ENCODE measurements at places on chromosomes 16 and 17. TPM values are rescaled to one million over a fixed set of nuclear protein-coding genes. Genes with fewer than 3 reads are reported as not detected.
A peak's percentile ranks its signal among the peaks of the same experiment; 100 is the strongest.

Gene KRT32
- total RNA-seq = not detected

Gene KRTAP4-3
- total RNA-seq = not detected

Gene SHPK
- 5.1 TPM for total RNA-seq

GRCh38 chr16:57537194-57537505 lies 779 bp upstream of the CCDC102A start:
- DNase-seq = no peak

- no peak for DNase-seq
Observed at GRCh38 chr17:57257895-57258851, 1.9 kb downstream of the MSI2 start.

DNA sequence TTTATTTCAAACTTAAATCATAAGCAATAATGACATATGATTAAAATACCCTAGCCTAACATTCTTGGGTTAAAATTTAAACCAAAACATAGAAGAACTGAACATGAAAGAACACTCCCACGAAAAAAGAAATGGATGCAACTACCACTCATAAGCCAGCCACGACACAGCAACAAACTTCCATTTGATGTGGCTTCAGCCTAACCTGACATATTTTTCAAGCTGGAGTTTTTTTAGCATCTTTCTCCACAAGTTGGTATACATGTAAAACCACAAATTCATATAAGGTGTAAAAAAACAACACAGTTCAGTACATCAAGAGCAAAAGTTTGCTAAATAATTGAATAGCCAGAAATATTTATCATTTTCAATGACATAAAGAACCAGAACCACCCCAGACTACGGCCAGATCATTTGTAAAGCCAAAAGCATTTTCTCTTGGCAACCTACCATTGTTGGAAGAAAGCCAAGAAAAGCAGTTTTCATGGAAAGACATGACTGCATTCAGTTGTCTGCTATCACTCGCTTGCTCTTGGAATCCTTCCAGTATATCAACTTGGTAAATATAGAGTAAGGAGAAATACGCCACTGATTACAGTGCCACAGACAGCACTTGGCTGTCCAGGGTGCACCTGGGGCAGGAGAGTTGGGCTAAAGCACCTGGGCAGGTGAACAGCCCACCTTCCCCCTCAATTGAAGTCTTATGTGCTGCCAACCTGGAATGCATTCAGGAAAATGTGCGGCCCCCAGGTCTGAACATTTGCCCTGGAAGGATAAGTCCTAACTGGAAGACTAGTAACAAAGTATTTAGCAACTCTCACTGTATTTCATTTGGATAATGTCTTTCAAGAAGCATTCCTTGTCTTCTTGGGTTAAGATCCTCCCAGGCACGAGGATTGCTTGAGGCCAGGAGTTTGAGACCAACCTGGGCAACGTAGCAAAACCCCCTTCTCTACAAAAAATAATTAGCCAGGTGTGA lies 60.5 kb downstream of the CREBBP start:
- DNase-seq = no peak

GRCh38 chr16:65249768-65250167 lies 127.9 kb upstream of the CDH11 start:
- DNase-seq = peak; percentile 91

- DNase-seq = no peak
Observed at GRCh38 chr17:61399131-61400065, at the start of gene TBX2. Gene TBX2 (plus strand): TSS chr17:61399843. CDS start chr17:61400177, 334 bp downstream.

GRCh38 chr16:46731691-46732555 lies 16.2 kb downstream of the MYLK3 start:
- DNase-seq = no peak

Data from esophagus muscularis mucosa (tissue), 4 donors.